ENCODE measurements at places on chromosomes 5 and 9.

- DNase-seq, result no peak
Measured at GRCh38 chr5:147830035-147830434, 1.4 kb downstream of the SPINK1 start.

- DNase-seq, result no peak
Measured at GRCh38 chr9:89853931-89854330, 249.1 kb downstream of the GADD45G start.

DNA sequence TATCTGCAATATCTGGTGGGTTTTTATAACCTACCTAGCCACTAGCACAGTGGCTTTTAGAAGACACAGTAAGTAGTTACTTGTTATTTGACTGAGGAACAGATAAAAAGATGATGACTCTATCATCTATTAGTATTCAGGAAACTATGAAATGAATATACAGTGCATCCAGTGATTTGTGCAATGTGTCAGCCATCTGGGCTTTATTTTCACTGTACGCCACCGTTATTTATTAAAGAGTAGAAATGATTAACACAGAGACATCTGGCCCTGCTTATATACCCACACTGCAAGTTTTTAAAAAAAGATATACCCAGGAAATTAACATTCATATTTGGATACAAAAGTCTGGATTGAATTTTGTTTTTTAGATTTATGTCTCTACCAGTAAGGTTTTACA is 408.4 kb downstream of the PDE4D start:
- no peak for DNase-seq

- no peak for DNase-seq
Measured at GRCh38 chr5:2166979-2167377, 284.3 kb upstream of the IRX4 start.

DNA sequence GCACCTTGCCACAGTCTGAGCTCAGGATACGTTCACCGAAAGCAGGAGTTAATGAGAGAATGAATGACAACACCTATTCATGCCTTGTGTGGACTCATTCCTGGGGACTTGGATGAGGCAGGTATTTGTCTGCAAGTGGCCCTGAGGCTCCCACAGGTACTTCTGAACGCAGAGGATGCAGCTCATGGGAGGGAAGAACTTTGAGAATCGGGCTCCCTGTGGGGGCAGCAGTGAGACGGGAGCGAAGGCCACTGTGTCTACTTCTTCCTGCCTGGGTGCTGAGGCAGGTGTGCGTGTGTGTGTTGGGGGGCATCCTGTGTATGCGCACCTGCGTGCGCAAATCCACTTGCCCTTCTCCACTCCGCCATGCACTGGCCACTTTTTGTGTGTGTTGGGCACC is 42.2 kb downstream of the PTPN3 start:
- DNase-seq, result no peak

- DNase-seq, result no peak
Measured at GRCh38 chr9:71587576-71588362, 180.5 kb downstream of the CEMIP2 start.

Data from stimulated activated CD4-positive, alpha-beta T cell treated with anti-CD3 and anti-CD28 coated beads, Interleukin-2, amount 100 ng/mL, for 4 hours (primary cell).